ENCODE measurements at places on chromosomes 13 and 19.

DNA sequence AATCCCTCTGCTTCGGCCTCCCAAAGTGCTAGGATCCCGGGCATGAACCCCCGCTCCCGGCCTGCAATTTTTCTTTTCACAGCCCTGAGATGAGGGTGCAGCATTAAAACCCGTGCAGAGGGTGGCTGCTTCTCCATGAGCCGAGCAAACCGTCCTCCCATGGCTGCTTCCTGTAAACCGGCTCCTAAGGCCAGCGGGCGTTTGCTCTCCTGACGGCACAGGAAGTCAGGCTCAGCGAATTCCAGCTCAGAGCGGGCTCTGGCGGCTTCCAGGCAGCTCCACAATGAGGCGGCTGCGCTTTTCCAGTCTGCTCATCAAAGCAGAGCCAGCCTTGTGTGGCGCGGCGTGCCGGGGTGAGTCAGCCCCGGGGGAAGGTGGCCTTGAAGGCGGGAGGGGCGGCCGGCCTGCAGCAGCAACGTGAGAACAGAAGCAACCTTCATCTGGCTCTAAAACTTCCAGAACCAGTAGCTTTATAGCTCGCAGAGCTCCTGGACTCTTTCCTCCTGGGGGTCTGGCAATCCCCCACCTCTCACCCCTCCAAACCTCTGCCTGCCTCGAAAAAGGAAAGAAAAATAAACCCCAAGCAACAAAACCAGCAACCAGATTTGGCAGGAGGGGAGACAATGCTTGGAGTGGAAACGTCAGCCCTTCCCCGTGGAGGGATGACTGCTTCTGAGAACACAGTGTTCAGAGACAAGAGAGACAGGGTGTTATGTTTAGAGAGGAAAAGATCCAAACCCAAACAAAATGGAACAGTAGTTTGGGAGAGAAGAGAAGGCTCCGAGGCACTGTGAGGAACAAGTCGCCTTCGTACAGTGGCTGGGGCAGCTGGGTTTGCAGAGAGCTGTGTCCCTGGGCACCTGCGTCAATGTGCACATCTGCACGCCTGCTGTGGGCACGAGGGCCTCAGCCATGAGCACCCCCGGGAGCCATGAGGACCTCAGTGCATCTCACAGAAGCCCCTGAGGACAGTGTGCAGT lies 67.8 kb downstream of the GADD45B start:
- DNase-seq: peak; percentile 74

DNA sequence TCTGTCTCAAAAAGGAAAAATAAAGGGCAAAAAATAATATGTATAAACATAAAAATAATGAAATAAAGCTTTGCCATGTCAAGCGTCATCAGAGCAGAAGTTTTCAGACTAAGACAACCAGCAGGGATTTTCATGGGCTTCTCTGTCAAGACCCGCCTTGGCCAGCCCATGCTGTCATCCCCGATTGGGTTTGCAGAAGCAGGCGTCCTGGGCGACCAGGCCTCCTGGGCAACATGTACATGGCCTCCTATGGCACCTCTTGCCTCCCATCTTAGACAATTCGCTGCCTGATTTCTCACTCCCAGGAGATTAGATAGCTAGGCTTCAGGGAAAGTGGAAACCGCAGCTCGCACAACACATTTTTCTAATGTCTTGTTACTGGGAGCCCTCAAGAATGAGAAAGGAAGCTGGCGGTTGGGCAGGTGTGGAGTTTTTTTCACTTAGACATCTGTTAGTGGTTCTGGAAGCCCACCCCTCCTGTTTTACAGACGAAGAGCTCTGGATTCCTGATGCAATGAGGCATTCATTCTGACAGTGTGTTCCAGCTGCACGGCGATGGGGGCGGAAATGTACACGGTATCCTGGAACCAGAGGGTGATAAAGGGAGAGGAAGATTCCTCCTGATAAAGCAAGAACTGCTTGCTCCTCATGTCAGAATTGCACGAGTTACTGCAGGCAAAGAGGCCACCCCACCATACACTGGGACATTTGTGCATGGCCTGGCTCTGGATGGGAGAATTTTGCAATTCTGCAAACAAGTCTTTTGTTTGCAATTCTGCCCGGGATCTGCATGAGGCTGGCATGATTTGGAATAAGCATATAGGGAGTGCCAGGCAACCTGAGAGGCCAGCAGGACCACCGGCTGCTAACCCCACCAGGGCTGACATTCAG lies 47.4 kb upstream of the KATNAL1 start:
- DNase-seq: no peak

DNA sequence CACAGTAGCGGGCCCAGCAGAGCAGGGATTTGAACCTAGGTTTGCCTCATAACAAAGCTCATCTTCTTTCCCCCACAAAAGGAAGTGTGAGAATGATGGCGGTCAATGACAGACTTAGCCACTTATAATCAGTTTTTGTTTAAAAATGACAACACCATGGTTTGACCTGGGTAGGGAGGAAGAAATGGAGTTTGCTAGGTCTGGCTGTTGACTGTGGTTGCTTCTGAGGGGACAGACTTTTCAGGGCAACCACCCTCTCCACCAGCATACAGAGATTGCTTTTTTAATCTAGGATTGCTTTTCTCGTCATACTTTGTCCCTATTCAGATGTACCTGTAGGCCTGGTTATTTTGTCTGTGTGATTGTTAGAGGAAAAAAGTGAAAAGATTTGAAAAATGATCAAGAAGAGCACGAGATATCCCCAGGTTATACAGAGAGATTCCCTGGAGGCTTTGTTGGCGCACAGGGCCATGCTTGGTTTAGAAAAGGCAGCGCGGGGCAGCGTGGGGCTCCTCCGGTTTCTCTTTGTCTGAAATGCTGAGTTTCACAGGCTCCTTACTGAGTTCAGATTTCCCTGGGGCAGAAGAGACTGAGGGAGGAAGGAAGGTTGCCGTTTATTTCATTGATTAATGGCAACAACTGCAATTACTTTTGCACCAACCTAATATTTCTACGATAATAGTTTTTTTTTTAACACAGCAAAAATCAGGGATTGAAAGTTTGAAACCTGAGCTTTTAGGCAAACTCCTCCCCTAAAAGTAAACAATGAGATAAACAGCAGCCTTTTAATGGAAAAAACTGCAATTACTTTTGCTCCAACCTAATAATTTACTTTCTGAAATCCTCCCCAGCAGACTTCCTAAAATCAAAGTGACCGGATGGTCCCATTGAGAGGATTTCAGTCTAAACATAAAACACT lies 97.0 kb upstream of the RNF113B start:
- no peak for DNase-seq

DNA sequence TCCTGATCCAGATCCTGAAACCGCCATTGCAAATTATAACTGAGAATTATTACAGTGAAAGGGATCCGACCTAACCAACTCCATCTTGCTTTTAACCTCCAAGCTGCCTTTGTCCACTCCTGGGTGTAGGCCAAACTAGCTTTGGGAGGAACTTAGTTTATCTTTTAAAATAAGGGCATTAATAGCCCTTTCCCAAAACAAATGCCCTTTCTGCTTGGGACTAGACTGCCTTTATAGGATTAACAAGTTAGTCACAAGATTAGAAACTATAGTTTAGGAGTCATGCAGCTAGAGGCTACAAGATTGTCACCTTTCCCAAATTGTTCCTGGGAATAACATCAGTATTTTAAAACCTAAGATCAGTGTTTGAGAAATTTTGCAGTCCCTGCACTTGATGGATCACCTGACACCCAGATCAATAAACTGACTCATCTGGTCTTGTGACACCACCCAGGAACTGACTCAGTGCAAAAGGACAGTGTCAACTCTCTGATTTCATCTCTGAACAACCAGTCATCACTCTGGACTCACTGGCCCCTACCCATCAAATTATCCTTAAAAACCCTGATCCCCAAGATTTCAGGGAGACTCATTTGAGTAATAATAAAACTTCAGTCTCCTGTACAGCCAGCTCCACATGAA lies 4.1 kb upstream of the ZNF841 start:
- DNase-seq: no peak

DNA sequence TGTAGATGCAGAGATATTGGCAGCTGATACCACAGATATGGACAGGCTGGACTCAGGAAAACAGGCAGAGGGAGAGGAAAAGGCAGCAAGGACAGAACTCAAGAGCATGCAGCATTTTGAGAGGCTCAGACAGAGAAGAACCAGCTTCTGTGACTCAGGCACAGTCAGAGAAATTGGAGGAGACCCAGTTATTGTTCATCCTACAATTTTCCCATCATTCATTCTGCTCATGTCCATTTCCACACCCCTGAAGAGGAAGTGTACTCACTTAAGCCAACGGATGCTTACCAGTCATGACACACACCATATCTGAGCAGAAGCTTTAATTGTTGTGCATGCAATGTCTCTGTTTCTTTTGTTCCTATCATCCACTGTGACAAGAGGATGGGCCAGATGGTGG lies 359.8 kb upstream of the HTR2A start:
- no peak for DNase-seq

DNA sequence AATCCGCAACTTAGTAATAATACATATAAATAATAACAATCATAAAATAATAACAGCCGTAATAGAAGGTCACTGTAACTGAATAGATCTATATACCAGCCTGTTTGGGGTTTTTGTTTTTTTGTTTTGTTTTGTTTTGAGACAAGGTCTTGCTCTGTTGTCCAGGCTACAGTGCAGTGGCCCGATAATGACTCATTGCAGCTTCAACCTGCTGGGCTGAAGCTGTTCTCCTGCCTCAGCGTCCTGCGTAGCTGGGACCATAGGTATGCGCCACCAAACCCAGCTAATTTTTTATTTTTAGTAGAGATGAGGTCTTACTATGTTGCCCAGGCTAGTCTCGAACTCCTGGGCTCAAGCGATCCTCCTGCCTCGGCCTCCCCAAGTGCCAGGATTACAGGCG lies 950 bp downstream of the IGSF23 start:
- DNase-seq: no peak

GRCh38 chr19:38079926-38080380 lies 144.1 kb downstream of the DPF1 start:
- peak; percentile 9 for DNase-seq

DNA sequence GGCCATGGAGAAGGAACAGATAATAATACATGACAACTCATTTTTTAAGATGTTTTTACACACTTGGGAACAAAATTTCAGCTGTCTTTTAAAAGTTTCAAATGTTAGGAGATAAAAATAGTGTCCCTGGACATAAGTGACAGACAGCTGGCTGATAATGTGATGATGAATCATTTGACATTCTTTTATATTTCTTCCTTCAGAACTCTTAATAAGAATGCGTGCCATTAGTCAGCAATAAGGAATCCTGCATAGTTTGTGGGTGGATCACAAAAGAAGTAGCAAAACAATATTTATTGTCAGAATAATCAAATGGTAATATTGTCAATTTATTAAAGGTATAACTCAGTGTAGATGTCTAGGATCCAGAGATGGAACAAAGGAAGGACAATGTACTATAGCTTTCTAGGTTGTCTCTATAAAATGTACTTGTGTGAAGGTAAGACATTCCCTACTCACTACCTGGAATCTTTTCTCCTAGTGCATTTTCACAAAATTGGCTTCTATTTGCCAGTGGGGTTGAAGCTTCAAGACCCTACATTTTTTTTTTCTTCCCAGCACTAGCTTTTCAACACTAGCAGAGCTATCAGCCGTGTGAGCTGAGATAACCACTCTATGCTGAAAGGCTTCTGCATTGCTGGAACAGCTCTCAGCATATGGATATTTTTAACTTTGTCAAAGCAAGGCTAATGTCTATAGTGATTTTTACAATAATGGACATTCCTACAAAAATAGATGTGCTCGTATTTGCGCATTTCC lies 175.6 kb upstream of the SLITRK6 start:
- DNase-seq: no peak

- DNase-seq: no peak
These were observed 9.5 kb upstream of the FFAR2 start for GRCh38 chr19:35438527-35438926.

DNA sequence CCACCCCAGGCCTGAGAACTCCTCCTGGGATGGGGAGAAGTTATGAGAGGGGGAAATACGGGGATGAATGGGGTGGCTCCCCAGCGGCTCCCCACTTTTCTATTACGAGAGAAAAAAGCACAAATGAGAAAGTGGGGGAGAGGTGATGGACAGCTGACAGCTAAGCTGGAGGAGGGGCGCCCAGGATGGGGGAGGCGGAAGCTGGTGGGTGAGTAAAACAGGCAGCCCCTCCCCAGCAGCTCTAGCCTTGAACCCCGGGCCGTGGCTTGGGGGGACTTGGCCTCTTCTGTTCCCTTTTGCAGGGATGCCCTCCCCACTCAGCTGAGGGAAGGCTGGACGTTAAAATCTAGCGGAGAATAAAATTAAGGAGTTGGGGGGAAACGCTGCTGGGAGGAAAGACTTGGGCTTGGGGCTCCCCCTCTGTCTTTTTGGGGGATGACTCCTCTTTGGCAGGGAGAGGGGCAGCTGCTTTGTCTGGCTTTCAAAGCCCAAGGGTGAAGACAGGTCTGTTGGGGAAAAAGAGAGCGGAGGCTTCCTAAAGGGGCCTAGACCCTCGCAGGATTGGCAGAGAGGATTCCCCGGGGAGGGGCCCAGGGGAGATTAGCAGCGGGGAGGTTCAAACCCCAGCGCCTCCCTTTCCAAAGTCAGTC lies 1.4 kb upstream of the SAMD1 start:
- no peak for DNase-seq

- DNase-seq: no peak
These were observed 1.3 kb downstream of the FSD1 start for GRCh38 chr19:4305659-4306058.

- DNase-seq: no peak
These were observed 10.0 kb upstream of the CACNG6 start for GRCh38 chr19:53981376-53981951.

- no peak for DNase-seq
These were observed 109.6 kb downstream of the VWA8 start for GRCh38 chr13:41851351-41851750.

GRCh38 chr19:4064149-4064495 lies 2.6 kb downstream of the ZBTB7A start:
- DNase-seq: no peak

DNA sequence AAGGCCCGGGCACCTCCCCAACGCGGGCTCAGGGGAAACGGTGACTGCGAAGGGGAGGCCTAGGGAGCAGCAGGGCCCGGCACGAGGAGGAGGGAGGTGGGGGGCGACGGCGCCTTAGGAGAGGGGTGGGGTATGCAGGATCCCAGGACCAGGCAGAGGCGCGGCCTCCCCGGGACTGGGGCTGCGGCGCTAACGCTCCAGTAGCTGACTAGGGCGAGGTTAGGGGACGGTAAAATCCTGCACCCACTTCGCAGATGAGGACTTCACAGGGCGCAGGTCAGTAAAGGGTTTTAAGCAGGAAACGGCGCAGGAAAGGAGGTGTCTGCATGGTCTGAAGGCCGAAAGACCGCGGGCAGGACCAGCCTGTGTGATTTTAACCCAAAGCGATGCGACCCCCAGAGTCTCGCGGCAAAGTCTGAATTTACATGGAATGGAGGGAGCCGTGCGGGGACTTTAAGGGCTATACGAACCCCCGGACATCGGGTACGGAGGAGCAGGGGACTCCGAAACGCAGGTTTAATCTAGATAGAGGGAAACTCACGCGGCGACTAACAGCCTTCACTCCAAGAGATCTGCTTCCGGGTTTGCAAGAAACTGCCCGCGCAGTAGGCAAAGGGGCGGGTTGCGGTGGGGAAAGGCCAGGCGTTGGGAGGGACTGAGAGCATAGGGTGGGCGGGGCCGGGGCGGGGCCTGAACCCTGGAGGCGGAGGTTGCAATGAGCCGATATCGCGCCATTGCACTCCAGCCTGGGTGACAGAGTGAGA lies at the start of gene ZNF665:
Gene ZNF665 (minus strand): TSS at position 588 of the 764 bp plus-strand sequence. CDS start 10,460 bp downstream, outside the sequence.
- no peak for DNase-seq

- DNase-seq: no peak
These were observed 5.2 kb downstream of the MCOLN1 start for GRCh38 chr19:7527516-7528191.

- DNase-seq: no peak
These were observed 3.1 kb downstream of the KISS1R start for GRCh38 chr19:920051-920864.
